ENCODE measurements at places on chromosomes 1 and 21.
A peak's percentile ranks its signal among the peaks of the same experiment; 100 is the strongest.

- no peak for DNase-seq
Observed at GRCh38 chr1:96820107-96820506, 98.5 kb downstream of the PTBP2 start.

- no peak for DNase-seq
Observed at GRCh38 chr1:231383159-231383860, 38.8 kb downstream of the EGLN1 start.

DNA sequence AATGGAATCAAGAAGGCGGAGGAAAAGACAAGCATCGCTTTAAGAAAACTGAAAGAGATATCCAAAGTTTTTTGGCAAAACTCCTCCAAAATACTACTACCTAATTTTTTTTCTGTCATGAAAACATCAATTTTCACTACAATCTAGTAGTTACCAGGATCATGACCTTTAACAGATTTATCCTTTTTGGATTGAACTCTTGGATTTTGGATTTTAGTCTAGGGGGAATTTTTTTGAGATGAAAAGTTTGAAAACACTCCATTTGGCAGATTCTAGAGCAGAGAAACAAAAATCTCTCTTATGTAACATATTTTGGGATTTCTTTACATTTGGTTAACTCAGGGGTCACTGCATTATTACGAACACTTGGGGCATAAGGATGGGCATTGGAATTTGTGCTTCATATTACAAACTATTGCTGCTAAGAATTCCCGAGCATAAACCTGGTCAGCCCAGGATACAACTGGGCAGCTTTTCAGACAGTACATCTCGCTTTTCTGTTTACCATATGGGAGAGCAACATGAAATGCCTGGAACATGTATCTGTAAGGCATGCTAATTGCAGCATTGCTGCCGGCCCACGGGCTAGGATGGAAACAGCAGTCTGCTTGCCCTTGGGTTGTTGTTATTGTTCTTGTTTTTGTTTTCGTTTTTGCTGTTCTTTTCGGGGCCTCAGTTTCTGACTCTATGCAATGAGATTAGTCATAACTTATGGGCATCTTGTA is 264.3 kb downstream of the RHOU start:
- DNase-seq, result peak; percentile 38

GRCh38 chr1:64884261-64885040 is 81.9 kb downstream of the JAK1 start:
- no peak for DNase-seq

GRCh38 chr21:25850126-25850842 is 115.5 kb downstream of the GABPA start:
- DNase-seq, result no peak

- no peak for DNase-seq
Observed at GRCh38 chr1:94607398-94607797, 65.8 kb upstream of the F3 start.

DNA sequence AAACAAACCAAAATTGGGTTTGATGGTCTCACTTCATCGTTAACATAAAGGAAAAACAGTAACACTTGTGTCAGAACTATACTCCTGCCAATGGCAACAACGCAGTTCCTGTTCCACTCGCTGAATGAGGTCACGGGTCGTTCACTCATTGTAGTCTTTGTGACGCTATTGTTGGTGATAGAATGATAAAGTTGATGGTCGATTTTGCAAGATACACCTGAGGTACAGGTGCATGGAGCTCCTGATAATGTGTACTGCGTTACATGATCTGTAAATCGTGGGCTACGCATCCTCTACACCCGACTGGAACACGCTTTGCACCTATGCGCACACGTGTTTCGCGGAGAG is 391 bp upstream of the CENPS start:
- peak; percentile 16 for DNase-seq

DNA sequence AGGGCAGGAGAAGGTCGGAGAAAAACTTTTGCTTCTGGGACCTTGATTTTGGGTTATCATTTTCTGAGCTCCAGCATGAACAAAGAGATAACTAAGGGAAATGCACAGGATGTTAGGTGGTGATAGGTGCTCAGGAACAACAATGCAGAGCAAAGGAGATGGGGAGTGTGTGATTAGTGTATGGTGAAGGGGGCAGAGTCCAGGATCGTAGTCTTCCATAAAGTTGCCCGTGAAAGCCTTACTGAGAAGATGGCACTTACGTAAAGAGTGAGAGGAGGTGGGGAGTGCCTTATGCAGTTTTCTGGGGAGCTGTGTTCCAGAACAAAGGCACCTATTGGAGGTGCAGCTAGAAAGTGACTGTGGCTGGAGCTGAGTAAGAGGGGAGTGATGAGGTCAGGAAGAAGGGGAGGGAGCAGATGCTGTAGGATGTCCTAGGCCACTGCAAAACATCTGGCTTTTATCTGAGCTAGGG is 11.6 kb downstream of the KCNK1 start:
- no peak for DNase-seq

- peak; percentile 20 for DNase-seq
Observed at GRCh38 chr21:45102391-45102932, 28.1 kb downstream of the ADARB1 start.

DNA sequence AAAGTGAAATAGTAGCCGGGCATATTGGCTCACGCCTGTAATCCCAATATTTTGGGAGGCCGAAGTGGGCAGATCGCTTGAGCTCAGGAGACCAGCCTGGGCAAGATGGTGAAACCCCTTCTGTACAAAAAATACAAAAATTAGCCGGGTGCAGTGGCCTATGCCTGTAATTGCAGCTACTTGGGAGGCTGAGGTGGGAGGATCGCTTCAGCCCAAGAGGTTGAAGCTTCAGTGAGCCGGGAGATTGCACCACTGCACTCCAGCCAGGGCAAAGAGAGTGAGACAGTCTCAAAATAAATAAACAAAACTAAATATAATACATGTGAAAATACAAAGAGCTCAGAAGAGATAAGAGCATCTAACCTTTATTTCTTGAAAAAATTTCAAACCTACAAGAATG is 2.3 kb upstream of the MSTO1 start:
- no peak for DNase-seq

GRCh38 chr1:20486457-20487235 is 636 bp upstream of the CAMK2N1 start:
- DNase-seq, result no peak

DNA sequence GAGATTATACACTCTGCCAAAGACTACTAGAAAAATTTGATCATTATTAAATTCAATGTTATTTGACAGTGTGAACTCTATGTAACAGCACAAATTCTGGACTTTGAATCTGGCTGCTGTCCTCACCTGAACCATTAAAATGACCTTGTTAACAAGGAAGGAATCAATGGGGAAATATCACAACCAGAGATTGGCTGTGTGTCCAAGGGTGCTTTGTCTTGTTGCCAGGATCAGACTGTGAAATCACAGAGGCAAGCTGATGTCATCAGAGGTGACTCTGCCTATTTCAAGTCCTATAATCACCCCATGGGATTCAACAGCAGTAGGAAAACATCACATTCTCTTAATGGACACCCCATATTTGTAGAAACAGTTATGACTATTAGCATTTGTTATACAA is 46.8 kb downstream of the ADAMTS5 start:
- DNase-seq, result no peak

DNA sequence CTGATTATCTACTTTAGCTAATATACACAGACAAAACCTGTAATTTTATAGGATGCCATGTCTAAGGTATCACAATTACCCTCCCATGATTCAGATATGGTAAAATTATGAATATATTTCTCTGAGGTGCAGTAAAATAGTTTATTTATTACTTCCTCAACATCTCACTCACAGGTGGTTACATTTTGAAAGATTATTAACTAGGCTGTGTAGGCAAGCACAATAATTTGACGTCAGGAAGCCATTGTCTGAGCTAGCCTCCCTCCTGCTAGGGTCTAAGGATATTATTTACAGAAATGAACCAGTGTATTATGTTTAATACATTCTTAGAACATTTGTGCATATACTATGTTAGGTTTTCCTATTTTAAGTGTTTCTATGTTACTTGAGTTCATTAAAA is 69.9 kb upstream of the ADGRL2 start:
- no peak for DNase-seq

DNA sequence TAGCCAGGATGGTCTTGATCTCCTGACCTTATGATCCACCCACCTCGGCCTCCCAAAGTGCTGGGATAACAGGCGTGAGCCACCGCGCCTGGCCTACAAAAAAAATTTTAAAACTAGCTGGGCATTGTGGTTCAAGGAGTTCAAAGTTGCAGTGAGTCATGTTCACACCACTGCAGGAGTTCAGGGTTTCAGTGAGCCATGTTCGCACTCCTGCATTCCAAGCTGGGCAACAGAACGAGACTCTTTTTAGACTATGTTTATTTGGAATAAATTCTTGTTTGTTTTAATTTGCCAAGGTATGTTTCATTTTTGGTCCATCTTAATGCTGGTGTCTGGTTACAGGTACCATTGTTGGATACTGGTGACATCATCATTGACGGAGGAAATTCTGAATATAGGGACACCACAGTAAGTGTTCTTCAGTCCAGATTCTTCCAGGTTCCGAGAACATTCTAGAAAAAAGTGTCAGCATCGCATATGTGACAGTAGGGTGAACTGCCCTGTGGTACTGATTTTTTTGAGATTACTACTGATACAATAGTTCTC is 3.9 kb downstream of the PGD start:
- no peak for DNase-seq

GRCh38 chr1:119975006-119975405 is 78.7 kb upstream of the ADAM30 start:
- DNase-seq, result no peak

GRCh38 chr1:247429496-247429895 is 13.5 kb downstream of the NLRP3 start:
- DNase-seq, result peak; percentile 54

DNA sequence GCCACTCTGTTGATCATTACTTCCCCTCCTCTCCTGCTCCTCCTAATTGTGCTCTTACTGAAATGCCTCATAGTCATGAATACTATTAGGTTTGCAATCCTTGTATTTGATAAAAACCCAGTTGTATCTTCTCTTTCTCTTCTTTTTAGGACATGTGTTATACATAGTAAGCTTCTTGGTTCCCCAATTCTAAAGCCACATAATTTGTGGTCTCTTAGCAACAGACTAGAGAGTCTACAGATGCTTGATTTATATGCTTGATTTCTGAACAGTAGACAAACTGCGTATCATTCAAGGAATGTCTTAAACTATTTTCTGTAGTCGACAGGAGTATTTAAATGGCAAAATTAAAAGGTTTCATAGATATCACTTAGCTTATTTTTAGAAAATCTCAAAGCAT is 1598.9 kb downstream of the PLA2G4A start:
- no peak for DNase-seq

GRCh38 chr1:226121587-226122400 is 59.3 kb downstream of the H3-3A start:
- peak; percentile 90 for DNase-seq

GRCh38 chr1:119327450-119328155 is 41.0 kb upstream of the HAO2 start:
- DNase-seq, result peak; percentile 36

- DNase-seq, result no peak
Observed at GRCh38 chr1:4561205-4561604, 93.2 kb upstream of the AJAP1 start.

- no peak for DNase-seq
Observed at GRCh38 chr1:246153796-246154212, 353.3 kb downstream of the SMYD3 start.

GRCh38 chr1:186882372-186883134 is 53.8 kb downstream of the PLA2G4A start:
- DNase-seq, result no peak

DNA sequence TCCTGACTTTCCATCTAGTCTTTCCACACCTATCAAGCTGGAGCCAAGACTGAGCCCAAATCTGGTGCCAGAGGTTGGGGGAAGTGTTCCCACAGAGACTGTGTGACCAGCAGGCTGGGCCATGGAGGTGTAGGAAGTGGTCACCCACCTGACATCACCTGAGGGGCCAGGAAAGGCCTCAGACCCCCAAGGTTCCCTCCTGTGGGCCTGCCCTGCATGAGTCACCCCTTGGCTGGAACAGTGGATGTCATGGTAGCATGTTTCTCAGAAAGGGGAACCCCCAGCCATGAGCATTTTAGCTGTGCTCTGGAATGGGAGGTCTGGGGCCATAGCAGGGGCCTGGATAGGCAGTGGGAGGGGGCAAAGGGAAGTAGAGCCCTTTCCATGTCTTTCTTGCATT is 5.7 kb upstream of the TNFRSF8 start:
- no peak for DNase-seq

DNA sequence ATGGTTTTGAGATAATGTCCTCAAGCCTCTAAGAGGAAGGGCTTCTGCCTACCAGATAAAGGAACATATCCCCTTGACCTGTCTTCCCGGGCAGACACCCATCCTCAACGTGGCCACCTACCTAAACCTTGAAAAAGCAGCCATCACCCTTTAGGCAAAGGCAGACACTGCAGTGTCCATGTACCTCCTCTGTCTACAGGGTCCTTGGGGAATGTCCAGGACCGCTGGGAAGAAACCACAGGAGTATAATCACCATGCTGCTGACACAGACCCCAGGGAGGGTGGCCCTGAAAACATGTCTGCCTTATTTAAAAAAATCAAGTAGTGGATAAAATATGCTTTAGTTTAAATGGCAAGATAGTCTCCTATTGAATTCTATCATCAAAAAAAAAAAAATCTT is 16.6 kb downstream of the BCAR3 start:
- DNase-seq, result no peak

DNA sequence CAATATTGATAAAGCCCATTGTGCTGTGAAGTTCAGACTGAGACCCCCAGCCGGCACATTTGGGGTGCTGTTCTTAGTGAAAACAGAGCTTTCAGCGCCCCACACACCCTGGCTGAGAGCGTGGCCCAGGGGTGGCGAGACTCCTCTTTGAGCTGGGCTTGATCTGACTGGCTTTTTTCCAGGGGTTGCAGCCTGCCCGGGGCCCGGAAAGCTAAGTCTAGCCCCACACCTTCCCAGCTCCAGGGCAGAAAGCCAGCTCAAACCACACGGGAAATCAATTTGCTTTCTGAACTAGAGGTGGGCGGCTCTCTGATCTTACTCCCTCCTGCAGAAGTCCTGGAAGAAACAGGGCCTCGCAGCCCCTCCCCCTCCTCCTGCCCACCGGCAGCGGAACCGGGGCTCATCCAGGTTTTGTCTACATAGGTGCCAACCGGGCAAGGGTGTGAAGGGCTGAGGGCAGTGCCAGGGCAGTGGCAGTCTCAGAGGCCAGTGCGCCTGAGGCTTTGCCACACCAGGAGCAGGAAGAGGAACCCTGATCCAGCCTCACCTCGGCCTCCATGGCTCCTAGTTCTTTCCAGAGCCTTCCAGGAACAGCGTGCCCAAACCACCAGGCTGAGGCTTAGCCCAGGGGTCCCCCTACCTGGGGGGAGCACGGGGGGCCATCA is 155.3 kb downstream of the NPHP4 start:
- DNase-seq, result no peak

DNA sequence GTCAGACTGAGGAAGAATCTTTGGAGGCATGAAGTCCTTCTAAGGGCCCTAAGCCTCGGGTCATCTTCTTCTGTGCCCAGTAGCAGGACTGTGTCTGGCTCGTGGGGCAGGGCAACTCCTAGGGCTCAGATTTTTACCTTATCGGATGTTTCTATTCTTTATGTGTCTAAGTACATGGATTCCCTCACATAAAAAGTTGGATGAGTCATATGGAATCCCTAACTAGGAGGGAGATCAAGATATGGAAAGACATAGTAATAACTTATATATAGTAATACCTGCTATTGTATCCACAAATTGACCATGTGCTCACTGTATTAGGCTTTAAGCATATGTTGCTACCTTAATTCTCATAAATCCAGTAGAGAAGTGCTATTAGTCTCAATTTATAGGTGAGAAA is 364.5 kb upstream of the CAMK1G start:
- DNase-seq, result no peak

GRCh38 chr1:31515056-31515775 is 61.1 kb upstream of the TINAGL1 start:
- no peak for DNase-seq
